Dorsolateral prefrontal cortex (tissue), 122 donors: ENCODE measurements at places on chromosomes 12 and 14. TPM values are rescaled to one million over a fixed set of nuclear protein-coding genes. Genes with fewer than 3 reads are reported as not detected.

Gene PTPRR
- 22.2 TPM for total RNA-seq

Gene PDZRN4
- total RNA-seq = 6.0 TPM

Gene C12orf57
- total RNA-seq = 158 TPM

Gene EPYC
- total RNA-seq = not detected

Gene KRT80
- total RNA-seq = not detected
